Stimulated activated CD8-positive, alpha-beta memory T cell treated with anti-CD3 and anti-CD28 coated beads, Interleukin-4, amount 100 ng/mL, for 1 hour (primary cell): ENCODE measurements at places on chromosomes 3 and 15.

GRCh38 chr3:23734481-23734880 lies 71.3 kb upstream of the UBE2E1 start:
- no peak for DNase-seq

DNA sequence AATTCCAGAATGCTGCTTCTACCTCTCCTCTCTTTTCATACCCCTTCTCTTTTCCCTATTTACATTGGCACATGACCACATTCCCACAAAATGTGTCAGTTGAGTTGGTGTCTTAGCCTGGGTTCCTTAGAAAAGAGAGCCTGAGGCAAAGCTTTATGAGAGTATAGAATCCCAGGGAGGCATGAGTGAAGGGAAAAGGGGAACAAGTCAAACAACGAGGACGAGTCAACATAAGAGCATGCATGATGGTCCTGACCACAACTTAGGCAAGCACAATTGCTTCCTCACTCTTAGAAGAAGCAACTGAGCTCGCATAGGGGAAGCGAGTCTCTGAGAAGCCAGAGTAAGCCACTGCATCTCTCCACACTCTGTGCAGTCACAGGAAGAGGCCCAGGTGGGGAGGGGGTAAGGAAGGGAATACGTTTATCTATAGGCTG lies 15.4 kb upstream of the ZNF774 start:
- DNase-seq = no peak

DNA sequence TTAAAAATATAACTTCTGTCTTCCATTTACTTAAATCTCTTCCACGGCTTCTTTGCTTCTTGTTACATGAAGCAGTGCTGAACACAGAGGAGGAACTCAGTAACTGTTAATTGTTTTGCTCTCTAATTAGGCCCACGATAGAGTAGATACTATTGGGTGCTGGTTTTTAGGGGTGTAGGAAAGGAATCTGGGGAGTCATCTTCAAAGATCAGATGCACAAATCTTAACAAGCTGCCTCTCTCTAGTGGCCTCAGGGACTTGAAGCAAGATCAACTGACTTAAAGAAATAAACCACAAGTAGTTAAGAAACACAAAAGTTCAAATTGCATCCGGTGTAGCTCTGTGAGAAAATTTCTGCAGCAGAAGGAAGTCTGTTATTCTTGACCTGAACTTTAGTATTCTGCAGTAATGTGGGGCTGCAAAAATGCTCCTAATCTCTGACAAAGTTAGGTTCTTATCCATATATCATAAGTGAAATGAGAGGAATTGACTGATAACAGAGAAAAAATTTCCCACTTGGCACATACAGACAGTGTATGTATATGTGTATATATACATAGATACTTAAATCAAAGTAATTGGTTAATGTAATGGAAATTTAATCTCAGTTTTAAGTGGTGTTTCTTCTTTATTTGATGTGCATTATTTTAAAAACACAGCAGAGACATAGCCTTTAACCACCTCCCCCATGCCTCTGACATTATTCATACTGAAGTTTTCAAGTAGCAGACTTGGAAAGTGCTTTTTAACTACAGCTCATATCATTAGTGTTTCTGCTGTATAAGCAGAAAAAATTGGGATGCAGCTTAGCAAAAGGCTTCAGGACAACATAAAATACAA lies 51.8 kb downstream of the CHST2 start:
- DNase-seq = no peak

DNA sequence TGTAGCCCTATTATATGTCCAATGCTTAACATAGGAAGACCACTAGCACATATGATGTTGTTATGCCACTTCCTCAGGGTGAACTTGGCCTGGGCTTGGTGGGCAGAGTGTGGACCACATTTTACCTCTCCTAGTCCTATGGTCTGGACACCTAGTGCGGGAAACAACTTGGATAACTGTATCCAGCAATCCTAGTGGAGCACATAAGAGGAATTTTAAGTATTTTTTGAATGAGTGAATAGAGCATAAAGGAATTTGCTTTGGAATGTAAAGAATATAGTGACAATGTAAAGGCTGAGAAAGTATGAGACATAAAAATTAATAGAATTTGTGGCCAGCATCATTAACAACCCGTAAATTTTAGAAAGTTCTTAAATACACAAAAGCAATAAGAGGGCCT lies 528.9 kb downstream of the IGSF11 start:
- no peak for DNase-seq

GRCh38 chr15:69304182-69304545 lies 5.5 kb downstream of the PAQR5 start:
- DNase-seq = no peak

DNA sequence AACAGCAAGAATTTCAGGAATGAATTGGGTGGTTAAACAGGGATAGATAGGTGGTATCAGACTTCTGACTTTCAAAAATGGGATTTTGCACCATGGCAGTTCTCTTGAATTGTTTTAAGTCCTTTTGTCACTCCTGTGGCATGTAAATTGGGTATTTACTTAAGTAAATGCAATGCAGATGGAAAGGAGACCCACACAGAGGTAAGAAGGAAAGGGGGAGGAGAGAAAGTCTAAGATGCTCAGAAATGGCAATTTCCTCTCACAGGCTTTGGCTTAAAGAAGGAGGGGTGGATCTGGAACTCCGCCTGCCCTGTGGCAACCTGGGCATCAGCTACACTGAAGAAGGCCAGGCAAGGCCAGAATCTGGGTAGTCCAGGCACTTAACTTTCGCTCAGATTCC lies 197.1 kb upstream of the UBE2E1 start:
- no peak for DNase-seq

- DNase-seq = no peak
These were observed 315.8 kb upstream of the CCDC54 start for GRCh38 chr3:107061466-107061865.

GRCh38 chr3:48318713-48319468 lies 14.6 kb downstream of the SPINK8 start:
- no peak for DNase-seq

DNA sequence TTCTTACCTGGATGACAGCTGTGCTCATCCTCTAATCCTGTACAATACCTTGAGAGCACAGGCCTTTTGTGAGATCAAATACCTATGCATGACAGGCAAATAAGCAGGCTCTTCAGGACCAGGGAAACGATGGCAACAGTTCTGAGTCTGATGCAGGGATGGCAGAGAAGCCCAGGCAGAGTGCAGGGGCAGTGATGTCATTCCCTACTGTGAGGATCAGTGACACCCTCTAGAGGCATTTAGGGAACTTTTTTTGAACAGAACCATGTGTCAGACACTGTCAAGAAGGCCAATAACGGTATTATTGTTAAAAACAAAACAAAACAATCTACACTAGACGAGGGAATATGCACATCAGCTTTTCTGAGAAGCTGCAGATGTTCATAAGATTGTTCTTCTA lies 314.8 kb upstream of the CTDSPL start:
- no peak for DNase-seq

GRCh38 chr15:68349151-68349550 lies 71.6 kb downstream of the FEM1B start:
- DNase-seq = no peak

GRCh38 chr3:46675843-46676567 lies 17.5 kb downstream of the ALS2CL start:
- no peak for DNase-seq

DNA sequence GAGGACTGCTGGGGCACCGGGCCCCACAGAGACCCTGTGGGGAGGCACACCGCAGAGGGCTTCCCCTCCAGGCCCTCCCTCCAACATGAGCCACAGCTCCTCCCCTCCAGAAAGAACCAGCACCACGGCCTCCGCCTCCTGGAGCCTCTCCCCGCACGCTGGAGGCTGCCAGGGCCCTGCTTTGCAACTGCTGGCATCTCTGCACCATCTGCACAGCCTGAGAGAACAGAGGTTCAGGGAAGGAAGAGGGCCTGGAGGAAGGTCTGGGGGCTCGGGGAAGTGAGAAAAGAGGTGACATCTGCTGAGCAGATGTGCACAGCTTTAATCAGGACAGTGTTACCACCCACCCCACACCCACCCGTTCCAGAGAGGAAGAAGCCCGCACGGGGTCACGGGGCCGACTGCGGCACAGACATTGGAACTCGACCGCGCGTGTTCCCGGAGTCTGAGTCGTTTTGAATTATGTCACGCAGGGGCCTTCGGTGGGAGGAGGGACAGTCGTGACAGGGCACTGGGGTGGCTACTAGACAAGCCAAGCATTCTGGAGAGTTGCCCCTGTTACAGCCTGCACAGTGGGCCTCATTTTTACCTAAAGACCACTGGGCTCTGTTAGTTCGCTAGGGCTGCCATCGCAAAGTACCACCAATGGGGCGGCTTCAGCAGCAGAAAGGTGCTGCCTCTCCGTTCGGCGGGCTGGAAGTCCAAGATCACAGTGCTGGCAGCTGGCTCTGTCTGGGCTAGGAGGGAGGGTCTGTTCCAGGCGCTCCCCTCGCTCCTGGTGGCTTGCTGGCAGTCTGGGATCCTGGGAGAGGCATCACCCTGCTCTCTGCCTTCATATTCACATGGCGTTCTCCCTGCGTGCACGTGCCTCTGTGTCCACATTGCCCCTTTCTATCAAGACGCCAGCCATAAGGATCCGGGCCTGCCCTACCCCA lies 194.8 kb downstream of the XXYLT1 start:
- DNase-seq = no peak

DNA sequence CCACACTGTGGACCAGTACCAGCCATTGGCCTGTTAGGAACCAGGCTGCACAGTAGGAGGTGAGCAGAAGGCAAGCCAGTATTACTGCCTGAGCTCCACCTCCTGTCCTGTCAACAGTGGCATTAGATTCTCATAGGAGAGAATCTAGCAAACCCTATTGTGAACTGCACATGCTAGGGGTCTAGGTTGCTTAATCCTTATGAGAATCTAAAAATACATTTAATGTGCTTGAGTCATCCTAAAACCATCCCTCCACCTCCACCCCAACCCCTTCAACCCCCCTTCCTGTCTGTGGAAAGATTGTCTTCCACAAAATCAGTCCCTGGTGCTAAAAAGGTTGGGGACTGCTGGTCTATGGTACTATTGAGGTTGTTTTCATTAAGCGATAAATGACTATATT lies 49.3 kb upstream of the KCNAB1 start:
- DNase-seq = no peak

DNA sequence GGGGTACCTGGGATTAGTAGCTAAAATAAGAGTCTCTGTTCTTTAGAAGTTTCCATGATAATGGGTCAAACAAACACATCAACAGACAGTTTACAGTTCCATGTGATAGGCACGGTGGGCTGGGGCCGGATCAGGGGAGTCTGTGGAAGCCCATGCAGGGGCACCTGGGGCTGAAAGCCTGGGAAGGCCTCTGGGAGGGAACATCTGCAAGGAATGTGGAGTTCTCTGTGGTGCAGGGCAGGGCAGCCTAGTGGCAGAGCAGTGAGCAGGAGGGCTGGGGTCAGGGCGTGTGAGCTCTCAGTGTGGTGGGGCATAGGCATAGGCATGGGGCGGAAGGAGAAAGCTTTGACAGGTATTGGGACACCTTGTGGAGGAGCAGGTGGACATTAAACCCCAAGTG lies 207.7 kb upstream of the TRIM42 start:
- no peak for DNase-seq

- no peak for DNase-seq
These were observed 29.9 kb downstream of the PDIA5 start for GRCh38 chr3:123096731-123097130.

DNA sequence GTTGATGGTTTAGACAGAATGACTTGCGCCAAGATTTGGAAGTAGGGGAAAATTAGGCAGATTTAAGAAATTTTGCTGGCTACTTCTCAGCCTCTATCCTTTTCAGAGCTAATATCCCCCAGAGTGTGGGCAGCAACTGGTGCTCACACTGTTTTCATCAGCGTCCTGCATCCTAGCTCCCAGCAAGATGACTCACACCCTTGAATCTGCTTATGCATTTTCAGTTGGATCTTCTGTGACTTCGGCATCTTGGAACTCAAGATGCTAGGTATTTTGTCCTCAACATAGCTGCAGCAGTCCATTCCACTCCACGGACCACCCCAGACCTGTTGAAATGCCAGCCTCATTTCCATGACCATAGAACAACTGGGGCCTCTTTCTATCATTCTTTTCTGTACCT lies 336.1 kb upstream of the NR2F2 start:
- no peak for DNase-seq

- no peak for DNase-seq
These were observed 540 bp downstream of the CCDC80 start for GRCh38 chr3:112640276-112640929.

GRCh38 chr3:112381673-112382542 lies 49.0 kb downstream of the CD200 start:
- DNase-seq = no peak
